ENCODE measurements at places on chromosomes 1 and 21.

GRCh38 chr1:186050360-186050759, 316.2 kb downstream of the HMCN1 start:
- DNase-seq: no peak

- no peak for DNase-seq
Measured at GRCh38 chr1:156795787-156796186, 20.9 kb downstream of the SH2D2A start.

DNA sequence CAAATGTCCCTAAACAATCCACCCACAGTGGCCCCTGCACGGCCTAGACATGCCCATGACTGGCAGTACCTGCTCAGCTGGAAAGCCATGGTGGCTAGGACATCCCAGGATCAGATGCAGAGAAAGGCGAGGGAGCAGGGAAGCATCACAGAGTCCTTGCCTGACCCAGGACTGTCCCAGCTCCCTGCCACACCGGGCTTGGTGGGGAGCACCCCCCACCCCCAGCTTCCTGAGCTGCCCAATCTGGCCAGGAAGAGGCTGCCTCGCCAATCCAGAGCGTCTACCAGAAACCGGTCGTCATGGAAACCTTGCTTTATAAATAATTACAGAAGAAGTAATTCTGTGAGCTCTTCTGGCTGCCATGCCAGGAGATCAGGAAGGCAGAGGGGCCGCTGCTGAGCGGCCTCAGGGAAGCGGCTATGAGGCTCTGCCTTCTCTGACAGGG, 34.8 kb downstream of the ACOT7 start:
- no peak for DNase-seq

DNA sequence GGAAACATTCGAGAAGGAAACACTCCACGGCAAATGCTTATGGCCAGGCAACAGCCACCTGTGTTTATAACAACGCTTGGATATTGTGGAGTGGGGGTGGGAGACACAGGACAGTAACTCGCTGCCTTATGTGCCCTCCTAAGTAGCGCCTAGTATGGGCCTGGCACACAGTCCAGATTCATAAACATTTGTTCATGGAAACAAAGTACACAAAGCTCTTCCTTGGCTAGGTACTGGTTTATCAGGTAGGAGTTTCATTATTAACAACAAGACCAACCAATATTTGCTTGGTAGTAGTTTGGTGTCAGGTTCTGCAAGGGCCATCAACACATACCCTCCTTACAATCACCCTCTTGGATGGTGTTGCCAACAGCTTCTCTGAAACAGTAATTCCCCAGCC, 23.4 kb downstream of the TMCO4 start:
- no peak for DNase-seq

DNA sequence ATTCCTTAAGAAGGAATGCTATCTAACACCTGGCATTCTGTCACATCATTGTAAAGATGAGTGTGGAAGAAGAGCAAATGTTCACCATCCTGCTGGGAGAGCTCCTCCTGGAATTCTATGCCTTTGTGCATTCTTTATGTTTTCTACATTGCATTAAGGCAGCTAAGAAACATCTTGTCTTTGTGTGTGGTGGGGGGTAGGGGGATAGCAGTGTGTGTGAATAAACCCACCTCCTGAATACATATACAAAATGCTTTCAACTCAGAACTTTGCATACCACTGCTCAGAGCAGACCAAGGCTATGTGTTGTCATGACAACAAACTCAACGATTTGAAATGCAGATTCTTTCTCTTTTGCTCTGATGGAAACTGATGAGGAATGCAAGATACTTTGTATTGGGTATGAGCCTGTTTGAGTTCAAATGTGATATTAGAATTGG, 193.6 kb upstream of the KAZN start:
- no peak for DNase-seq

GRCh38 chr1:85074365-85074964, 26.2 kb upstream of the MCOLN3 start:
- DNase-seq: no peak

GRCh38 chr1:109890115-109890953, 20.3 kb upstream of the CSF1 start:
- DNase-seq: no peak

DNA sequence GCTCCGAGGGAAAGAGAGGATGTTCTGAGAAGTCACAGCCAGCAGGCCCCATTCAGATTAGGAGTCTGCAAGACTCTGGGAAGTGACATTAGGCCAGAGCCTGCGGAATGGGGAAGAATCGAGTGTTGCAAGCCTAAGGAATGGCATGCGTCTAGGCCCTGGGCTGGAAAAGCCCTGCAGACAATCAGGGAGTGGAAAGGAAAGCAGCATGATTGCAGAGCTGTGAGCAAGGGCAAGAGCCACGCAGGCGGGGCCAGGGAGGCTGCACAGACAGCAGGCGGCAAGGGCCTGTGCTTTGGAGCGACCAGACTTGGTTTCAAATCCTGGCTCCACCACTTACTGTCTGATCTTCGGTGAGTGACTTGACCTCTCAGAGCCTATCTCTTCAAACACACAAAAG, 118.2 kb downstream of the RRAGC start:
- DNase-seq: no peak

- DNase-seq: no peak
Measured at GRCh38 chr1:24362396-24362795, 43.2 kb downstream of the GRHL3 start.

DNA sequence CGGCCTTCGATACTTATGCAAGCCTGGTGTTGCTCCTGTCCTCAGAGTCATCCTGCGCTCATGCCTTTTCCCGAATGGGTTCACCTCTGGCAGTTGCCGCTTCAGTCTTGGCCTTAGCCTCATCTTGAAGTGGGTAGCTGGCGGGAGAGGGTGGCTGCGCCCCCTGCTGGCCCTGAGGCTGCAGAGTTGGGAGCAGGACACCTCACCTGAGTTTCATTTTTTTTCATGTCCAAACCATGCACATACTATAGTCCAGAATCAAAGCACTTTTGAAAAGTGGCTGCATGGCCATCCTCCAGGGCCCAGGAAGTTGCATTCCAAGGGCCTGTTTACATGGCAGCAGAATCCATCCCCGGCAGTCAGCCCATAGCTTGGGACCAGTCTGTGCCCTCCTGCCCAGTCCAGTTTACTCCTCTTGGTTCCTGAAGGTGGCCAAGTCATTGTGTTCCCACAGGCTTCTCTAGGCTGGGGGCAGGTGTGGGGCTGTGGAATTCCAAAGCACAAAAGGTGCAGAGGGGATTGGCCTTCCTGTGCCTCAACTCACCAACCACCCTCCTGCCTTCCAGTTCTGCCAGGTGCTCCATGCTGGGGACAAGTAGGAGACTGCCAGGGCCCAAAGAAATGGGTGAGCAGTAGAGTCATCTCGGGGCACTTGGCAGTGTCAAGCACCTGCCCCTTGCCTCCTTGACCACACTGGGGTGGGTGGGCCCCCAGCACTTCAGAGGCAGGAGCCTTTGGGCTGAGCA, 44.0 kb downstream of the YARS1 start:
- DNase-seq: peak; percentile 92

DNA sequence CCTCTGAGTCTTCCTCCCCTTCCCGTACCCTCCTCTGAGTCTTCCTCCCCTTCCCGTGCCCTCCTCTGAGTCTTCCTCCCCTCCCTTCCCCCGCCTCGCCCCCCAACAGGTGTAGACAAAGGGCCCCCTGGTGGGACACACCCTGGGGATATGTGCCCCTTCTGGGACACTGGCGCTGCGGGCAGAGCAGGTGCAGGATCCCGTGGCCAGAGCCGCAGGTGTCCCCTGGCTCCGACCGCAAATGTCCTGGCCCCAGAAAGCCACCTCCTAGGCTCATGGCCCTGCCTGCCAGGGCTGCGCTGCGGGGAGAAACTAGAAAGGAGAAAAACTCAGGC, 51.5 kb upstream of the ARHGEF16 start:
- DNase-seq: no peak

DNA sequence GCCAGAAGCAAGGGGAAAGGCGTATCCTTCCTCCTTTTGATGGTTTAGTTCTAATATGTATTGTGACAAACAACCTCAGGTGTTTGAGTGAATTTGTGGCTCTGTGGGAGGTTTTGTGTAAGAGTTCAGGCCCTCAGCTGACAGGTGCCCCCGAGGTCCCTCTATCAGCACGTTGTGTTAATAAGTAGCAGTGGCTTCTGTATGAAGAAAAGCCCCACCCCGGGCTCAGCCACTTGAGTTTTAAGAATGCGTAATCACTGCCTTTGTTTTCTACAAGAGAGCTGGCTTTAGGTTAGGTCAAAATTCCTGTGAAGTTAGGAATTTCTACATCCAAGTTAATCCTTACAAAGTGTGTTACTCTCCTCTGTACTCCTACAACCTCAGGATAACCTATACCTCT, 92.4 kb upstream of the PGBD5 start:
- DNase-seq: peak; percentile 17

GRCh38 chr1:24235921-24236788, 49.1 kb upstream of the IFNLR1 start:
- peak; percentile 51 for DNase-seq

DNA sequence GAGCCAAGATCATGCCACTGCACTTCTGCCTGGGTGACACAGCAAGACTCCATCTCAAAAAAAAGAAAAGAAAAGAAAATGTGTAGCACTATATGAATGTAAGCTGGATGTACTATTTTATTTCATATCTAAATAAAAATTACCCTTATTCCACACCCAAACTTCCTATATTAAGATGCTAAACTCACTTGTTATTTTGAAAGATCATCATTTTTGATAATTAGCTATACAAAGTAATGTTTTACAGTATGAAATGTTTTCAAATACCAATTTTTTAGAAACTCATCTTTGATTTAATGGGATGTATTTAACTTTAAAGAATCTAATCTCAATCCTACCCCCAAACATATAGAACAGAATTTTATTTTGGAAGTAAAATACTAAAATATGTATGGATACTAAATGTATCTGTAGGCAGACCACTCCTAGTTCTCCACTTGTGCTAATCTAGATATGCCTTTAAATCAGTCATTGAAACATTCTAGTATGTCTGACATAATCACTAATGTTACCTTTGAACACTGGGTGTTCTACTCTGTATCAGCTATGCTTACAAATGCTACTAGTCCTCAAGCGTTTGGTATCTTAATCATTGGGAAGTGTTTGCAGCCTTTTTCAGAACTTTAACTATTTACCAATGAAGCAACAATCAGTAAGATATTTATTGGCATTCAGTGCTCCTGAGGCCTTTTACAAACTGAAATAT, 12.9 kb downstream of the MIER1 start:
- DNase-seq: no peak

DNA sequence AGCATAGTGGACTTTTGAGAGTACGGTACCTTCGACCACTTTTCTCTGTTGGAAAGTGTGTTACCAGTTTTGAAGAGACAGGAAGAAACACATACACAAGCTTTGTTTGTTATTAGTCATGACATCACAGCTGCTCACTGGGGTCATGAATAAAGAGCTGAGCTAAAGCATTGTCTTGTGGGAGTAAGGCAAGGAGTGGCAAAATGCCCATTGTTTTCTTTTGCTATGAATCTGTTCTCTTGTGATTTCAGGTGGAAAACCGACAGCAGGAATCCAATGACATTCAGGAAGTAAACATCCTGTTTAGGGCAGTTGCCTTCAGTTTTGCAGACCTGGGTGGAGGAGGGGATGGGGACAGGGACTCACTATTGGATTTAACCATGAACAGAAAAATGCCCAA, 66.2 kb downstream of the RGL1 start:
- no peak for DNase-seq

DNA sequence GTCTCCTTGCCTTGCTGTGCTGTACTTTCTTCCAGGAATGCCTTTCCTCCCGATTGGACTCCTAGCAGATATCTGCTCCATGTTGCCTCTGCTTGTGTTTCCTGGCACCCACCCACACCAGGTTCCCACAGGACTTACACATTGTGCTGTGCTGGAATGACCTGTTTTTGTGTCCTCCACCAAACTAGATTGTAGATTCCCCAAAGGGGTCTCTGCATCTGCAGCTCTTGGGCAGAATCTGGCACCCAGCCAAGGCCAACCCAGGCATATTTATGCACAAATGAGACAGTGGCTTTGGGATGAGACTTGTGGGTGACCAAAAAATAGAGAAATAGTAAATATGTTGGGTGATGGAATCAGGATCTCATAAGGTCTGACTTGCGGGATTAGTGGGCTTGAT, 278.2 kb downstream of the RRAGC start:
- no peak for DNase-seq

- no peak for DNase-seq
Measured at GRCh38 chr1:162215902-162216301, 146.4 kb downstream of the NOS1AP start.

DNA sequence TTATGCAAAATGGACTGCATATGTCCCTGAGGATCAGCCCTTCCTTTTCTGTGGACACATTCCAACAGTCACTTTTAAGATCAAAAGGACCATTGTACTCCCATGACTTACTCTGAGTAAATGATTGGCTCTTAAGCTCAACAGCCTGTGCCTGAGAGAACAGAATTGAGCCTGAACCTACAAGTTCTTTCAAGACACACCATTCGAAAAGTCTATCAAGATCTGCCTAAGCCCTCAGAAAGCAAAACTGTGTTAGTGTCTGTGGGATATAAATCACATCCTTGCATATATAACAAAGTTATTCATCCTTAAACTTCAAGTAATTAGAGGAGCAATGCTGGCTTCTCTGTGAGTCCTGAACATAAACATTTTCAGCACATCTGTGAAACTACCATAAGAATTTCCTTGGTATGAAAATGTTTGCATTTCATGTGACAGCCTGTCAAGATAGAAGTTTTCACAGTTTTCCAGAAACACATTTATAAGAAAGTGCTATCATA, 41.6 kb downstream of the PCNX2 start:
- DNase-seq: no peak

- DNase-seq: no peak
Measured at GRCh38 chr1:57615956-57616355, 192.1 kb upstream of the DAB1 start.
